ENCODE measurements at places on chromosomes 12 and 14.

DNA sequence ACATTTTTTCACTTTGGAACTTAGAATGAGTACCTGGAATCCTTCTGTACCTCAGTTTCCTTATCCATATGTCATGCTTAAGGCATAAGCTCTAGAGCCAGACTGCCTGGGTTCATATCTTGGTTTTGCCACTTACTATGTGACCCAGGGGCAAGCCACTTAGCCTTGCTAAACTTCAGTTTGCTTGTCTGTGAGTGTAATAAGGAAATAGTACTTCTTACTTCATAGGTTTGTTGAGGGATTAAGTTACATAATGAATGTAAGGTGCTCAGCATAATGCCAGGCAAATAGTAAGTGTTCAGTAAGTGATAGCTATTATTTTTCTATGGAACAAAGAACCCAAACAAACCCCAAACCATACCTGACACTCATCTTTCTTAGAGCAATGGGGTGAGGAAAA, 225.1 kb downstream of the BCAT1 start:
- DNase-seq: no peak
- H3K4me3 ChIP-seq: no peak overlapping the region
- H3K27ac ChIP-seq: no peak overlapping the region
- no peaks in the 10 kb centered on the region for H3K27me3 ChIP-seq
- H3K36me3 ChIP-seq: no peaks in the 10 kb centered on the region

- H3K27me3 ChIP-seq: no peaks in the 10 kb centered on the region
- peaks cover 14% of the 10 kb centered on the region for H3K36me3 ChIP-seq
- H3K27ac ChIP-seq: no peak overlapping the region
- DNase-seq: no peak
Measured at GRCh38 chr14:66939409-66939808, 249.8 kb upstream of the GARIN2 start.

DNA sequence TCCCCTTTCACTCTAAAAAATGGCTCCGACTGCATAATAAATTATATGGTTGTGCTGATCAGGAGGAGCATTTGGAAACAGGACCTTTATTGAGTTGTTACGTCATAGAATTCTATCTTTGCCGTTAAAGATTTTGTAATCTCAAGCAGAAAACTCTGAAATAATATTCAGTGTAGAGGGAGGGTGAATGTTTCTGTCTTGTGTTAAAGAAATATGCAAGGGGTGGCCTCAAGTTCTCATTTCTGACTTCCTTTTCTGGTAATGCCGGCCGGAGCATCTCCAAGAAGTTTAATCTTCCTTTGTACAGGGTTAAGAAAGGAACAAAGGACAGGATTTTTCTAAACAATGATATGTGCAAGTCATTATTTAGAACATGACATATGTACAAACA, 165.1 kb downstream of the SLC38A4 start:
- no peaks in the 10 kb centered on the region for H3K36me3 ChIP-seq
- H3K4me1 ChIP-seq: peaks cover 37% of the 10 kb centered on the region
- DNase-seq: no peak
- H3K27ac ChIP-seq: peak overlapping the region; percentile 57
- no peak overlapping the region for H3K4me3 ChIP-seq

DNA sequence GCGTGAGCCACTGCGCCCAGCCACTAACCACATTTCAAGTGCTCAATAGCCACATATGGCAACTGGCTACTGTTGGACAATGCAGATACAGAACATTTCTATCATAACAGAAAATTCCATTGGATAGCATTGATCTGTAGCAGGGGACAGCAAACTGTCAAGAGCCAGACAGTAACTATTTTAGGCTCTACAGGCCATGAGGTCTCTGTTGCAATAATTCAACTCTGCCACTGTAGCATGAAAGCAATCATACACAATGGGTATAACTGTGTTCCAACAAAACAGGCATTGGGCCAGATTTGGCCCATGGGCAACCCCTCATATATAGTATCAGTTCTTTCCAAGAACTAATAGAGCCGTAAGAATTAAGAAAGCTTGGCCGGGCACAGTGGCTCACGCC, 8.0 kb downstream of the CSRNP2 start:
- H3K27me3 ChIP-seq: no peaks in the 10 kb centered on the region
- peaks cover 30% of the 10 kb centered on the region for H3K4me1 ChIP-seq
- no peak overlapping the region for H3K4me3 ChIP-seq
- no peak overlapping the region for H3K27ac ChIP-seq
- peaks cover 42% of the 10 kb centered on the region for H3K36me3 ChIP-seq
- DNase-seq: no peak

DNA sequence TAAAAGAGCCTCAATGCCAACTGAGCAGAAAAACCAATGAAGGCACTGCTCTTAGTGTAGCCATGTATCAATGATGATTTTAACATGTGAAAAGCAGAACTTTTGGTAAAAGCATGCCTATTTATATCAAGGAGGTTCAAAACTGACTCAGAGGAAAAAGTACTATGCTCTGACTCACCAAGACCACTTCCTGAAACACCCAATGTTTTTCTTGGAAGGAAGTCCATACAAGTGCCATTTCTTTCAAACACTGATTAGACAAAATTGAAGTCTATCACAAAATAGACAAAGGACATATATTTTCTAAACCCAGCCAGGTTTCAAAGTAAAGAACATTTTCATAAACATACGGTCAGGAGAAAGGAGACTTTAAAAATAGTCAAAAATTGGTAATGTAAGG, 88.6 kb downstream of the EPS8 start:
- no peak overlapping the region for H3K27ac ChIP-seq
- no peak overlapping the region for H3K4me3 ChIP-seq
- no peak for DNase-seq
- H3K4me1 ChIP-seq: no peaks in the 10 kb centered on the region
- H3K36me3 ChIP-seq: no peaks in the 10 kb centered on the region

DNA sequence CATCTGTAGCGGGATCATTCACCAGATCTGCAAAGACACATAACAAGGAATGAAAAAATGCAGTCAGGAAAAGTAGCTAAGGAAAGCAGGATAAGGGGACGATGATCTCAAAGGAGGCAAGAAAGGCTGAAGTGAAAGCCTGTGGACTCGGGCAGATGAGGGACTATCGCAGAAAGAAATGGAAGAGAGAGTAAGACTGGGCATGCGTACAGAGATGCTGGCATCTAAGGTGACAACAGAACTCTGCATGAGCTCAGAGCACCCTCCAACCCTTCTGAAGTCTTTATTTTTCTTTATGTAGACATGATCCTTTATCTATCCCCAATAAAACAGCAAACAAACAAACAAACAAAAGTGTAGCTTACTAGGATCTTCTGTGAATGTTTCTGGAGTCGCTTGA, 7.2 kb downstream of the MFAP5 start:
- no peak for DNase-seq
- H3K4me1 ChIP-seq: no peaks in the 10 kb centered on the region
- H3K27me3 ChIP-seq: no peaks in the 10 kb centered on the region
- no peaks in the 10 kb centered on the region for H3K36me3 ChIP-seq
- no peak overlapping the region for H3K4me3 ChIP-seq

- no peaks in the 10 kb centered on the region for H3K27me3 ChIP-seq
- no peak overlapping the region for H3K4me3 ChIP-seq
- H3K27ac ChIP-seq: no peak overlapping the region
- H3K36me3 ChIP-seq: no peaks in the 10 kb centered on the region
Measured at GRCh38 chr12:124040291-124040690, 67.3 kb downstream of the ZNF664 start.

GRCh38 chr12:87879141-87879540, 150.1 kb downstream of the C12orf50 start:
- H3K4me1 ChIP-seq: no peaks in the 10 kb centered on the region
- no peaks in the 10 kb centered on the region for H3K36me3 ChIP-seq
- H3K4me3 ChIP-seq: no peak overlapping the region
- no peak for DNase-seq

DNA sequence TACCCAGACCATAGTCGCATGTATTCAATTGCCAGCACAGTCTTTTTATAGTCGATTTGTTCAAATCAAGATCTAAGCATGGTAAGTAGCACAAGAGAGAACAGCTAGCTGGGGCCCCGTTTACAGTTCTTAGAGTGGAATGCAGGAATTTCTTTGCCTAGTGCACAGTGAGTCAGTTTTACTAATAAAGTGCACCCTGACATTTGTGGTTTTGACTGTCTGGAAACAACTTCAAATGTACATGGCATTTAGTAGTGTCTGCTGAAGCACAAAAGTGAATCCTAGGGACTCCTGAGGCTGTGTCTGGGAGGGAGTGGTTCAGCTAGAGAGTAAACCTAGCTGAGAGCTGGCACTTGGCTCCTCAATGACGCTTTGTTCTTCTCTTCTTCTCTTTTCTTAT, 64.9 kb downstream of the TMX1 start:
- no peak overlapping the region for H3K4me3 ChIP-seq
- H3K27me3 ChIP-seq: no peaks in the 10 kb centered on the region
- no peak overlapping the region for H3K27ac ChIP-seq
- DNase-seq: no peak

DNA sequence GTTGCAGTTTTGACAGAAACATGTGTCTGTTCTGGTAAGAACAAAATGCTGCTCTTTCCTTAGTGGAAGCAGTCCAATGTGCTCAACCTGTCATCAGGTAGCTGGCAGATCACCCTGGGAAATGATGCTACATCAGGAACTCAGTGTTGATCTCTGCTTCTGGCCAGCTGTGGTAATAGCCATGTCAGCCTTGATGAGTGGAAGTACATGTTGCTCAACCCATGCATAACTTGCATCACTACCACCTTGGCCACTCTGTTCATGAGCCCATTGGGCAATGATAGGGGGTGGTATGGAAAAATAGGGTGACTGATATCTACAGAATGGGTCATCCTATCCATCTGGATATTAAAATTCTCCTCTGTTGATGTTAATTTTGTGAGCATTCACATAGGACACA, 411.0 kb downstream of the C12orf50 start:
- DNase-seq: no peak
- H3K4me1 ChIP-seq: no peaks in the 10 kb centered on the region
- no peaks in the 10 kb centered on the region for H3K36me3 ChIP-seq
- H3K27me3 ChIP-seq: no peaks in the 10 kb centered on the region

Data from DND-41 (cell line).